ENCODE measurements at places on chromosomes 2 and 18.

DNA sequence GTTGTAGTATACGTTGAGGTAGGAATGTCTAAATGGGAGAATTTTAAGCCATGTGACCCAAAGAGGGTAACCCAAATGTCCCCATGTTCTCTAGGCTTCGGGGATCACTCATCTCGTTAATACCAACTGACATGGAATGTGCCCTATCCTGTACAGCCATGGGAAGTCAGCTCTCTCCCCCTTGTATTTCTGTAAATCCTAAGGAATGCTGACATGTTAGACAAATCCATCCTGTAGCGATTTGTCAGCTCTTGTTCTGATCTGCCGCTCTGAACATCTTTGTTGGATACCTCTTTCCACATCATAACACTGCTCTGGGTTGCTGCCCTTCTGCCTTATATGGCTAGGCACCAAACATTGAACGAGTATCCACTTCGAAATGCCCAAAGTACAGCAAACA, 350.6 kb downstream of the RND3 start:
- DNase-seq: no peak

GRCh38 chr18:26772691-26773090, 92.8 kb downstream of the AQP4 start:
- no peak for DNase-seq

DNA sequence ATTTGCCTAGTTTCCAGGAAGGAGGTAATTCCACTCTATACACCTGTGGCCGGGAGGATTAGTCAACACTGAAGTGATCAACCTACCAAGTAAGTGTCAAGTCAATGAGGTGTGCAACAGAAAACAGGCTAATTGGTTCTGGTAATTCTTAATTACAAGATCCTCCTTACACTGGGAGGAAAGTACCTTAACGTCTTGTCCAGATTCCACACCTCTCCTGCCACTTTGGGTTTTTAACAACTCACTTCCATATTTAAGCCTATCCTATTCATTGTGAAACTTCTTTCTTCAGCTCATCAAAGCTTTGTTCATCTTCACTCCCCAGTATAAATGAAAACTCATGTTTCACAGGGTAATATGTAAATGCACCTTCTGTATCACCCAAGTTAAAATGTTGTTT, 22.0 kb upstream of the MAP4K4 start:
- no peak for DNase-seq

- DNase-seq: no peak
Measured at GRCh38 chr2:157509744-157510143, 65.9 kb upstream of the CYTIP start.

GRCh38 chr2:8310557-8311455, 371.1 kb upstream of the ID2 start:
- no peak for DNase-seq

GRCh38 chr2:7866825-7867224, 815.0 kb upstream of the ID2 start:
- no peak for DNase-seq

- no peak for DNase-seq
Measured at GRCh38 chr2:20664431-20665242, 2.3 kb upstream of the GDF7 start.

DNA sequence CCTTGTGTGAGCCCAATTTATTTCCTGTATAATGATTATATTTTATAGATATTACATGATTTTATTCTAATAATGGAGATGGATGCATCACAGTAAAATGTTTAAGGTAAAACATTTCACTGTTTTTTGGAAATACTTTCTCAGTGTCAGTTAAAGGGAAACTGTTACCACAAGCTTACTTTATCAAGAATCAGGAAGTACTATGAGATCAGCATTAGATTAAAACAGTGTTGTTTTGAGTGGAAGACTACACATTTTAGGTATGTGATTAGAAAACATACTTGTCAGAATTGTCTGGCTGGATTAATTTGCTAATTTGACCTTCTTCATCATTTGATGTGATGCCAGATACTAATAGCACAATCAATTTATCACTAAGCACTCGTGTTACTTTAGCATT, at the start of gene HRH4:
TSS of gene HRH4 (plus strand) at position 250 of the 400 bp plus-strand sequence. CDS start at position 342, 92 bp downstream.
- no peak for DNase-seq

- DNase-seq: no peak
Measured at GRCh38 chr18:50218432-50219197, 23.7 kb upstream of the MYO5B start.

DNA sequence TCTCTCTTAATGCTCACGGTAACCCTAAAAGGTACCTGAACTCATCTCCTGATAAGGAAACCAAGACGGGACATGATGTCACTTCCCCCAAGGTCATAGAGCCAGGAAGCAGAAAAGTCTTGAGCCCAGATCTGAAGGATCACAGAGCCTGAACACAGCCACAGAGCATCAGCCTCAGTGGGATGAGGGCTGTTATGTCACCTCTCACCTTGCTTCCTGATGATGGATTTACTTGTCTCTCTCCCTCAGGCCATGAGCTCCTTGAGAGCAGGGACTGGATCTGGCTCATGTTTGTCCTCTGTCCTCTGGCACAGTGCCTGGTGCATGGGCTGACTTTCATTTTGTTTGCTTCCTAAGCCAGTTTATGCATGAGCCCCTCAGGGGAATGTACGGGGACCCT, 54.2 kb downstream of the SERTAD2 start:
- DNase-seq: no peak

DNA sequence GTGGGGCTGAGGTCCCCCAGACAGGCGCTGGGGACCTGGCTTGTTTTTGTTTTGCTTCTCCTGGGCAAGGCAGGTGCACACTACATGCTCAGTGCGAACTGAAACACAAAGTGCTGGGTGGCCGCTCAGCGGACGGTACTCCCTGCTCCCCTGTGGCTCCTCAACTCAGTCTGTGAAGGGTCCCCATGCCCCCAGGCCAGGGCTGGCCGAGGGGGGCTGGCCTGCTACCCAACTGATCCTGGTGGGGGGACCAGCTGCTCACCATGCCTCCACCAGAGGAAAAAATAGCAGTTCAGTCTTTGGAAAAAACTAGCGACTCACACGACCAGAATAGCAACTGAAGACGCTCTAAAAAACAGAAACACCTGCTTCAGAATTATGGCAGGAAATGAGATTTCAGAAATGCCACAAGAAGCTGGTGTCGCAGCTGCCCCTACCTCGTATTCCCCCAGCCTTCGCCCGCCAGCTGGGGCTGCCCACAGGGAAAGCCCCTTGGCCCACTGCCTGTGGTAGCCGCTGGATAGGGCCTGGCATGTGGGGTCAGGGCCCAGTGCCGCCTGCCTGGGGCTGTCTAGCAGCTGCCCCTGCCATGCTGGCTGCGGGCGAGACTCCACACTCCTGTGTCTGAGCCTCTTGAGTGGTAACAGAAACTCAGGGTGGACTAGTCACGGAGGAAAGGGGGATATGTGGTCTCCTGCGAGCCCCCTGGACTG, 43.7 kb downstream of the MEX3C start:
- DNase-seq: no peak

GRCh38 chr2:16151281-16151570, 210.9 kb downstream of the MYCN start:
- peak; percentile 16 for DNase-seq

DNA sequence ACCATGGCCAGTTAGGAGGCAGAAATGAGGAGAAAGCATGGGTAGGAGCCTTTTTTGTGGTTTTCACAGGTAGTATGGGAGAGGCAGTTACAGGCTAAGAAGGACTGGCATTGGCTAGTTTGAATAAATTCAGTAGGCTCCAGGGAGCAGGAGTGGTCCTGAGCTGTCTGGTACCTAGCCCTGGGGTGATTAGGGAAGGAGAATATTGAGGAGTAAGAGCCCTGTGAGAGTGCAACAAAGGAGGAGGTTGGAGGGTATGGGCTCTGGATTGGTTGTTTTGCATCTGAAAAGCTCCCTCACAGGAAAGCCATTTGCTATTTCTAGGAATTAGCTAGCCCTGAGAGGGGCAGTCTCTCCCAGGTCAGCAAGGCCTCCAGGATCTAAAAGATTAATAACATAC, 13.3 kb upstream of the TCF7L1 start:
- DNase-seq: peak; percentile 50

- no peak for DNase-seq
Measured at GRCh38 chr18:11887328-11888128, 20.6 kb downstream of the MPPE1 start.

DNA sequence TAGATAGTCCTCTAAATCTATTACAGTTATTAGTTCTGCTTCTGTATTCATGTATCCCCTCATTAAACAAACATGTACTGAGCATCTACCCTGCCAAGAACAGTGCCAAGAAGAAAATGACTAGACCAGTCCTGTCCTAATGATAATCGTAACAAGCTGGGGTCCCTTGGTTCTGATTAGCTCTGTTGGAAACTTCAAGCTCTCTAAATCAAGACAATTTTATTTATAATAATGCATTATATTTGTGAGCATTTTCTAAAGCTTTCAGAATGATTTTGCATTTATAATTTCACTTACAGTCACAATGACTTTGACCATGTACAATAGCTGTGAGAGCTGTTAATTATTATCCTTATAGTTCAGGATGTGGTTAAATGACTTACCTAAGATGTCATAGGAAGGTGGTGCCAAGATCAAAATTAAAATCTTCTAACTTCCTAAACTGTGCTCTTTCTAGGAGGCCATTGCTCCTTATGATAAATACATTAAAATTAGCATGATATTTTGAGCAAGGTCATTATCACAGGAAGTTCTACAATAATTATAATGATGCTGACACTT, 336.5 kb upstream of the SLC39A10 start:
- no peak for DNase-seq

DNA sequence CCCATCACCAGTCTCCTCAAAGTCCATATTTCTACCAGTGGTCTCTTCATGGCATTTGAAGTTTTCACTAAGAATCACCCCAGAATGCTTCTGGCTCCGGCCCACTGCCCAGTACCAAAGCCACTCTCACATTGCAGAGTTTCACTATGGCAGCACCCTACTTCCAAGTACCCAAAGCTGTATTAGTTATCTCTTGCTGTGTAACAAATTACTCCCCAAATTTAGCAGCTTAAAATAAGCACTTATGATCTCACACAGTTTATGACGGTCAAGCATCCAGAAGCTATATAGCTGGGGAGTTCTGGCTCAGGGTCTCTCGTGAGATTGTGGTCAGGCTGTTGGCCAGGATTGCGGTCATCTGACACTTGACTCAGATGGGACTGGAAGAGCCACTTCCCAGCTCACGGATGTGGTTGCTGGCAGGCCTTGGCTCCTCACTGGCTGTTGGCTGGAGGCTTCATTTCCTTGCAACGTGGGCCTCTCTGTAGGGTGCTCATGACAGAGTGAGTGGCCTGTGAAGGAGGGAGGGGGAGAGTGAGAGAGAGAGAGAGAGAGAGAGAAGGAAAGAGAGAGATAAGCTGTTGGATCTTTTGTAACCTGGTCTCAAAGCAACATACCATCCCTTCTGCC, 189.5 kb downstream of the CTIF start:
- DNase-seq: no peak

GRCh38 chr2:152134488-152135280, 35.8 kb upstream of the CACNB4 start:
- no peak for DNase-seq

- DNase-seq: peak; percentile 83
Measured at GRCh38 chr2:1742681-1743395, 1.5 kb downstream of the PXDN start.

DNA sequence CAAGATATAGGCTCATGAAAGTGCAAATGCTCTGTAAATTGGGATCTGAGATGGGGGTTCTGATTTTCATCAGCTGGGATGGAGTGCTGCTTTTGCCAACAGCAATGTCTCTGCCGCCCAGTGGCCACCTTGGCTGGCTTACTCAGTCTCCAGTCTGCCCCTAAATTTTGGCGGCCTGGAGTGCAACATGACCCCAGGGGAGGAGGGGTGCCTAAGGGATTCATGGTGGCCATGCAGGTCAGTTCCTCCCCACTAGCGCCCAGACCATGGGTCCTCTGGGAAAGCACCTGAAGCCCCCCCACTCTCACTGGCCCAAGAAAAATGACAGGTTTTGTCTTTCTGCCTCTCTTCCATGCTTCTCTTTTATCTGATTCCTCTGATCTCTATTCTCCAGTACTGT, 45.0 kb downstream of the SLC4A3 start:
- no peak for DNase-seq

GRCh38 chr2:237624565-237624964, 2.8 kb upstream of the LRRFIP1 start:
- no peak for DNase-seq

DNA sequence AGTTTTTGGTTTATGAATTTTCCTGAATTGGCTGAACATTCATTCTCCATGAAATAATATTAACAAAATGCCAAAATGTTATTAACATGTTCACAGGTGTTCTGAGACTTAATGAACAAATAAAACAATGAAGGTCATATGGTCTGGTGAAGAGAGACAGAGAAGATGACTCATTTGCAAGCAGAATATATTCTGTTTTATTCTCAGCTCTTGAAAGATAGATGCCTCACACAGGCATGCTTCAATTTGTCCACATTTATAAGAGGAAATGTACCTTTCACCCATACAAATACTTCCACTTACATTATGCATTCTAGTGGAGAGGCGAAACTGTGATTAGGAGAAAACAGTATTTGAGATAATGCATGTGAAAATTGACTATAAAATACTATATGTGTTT, 75.4 kb upstream of the PGAP1 start:
- DNase-seq: no peak

DNA sequence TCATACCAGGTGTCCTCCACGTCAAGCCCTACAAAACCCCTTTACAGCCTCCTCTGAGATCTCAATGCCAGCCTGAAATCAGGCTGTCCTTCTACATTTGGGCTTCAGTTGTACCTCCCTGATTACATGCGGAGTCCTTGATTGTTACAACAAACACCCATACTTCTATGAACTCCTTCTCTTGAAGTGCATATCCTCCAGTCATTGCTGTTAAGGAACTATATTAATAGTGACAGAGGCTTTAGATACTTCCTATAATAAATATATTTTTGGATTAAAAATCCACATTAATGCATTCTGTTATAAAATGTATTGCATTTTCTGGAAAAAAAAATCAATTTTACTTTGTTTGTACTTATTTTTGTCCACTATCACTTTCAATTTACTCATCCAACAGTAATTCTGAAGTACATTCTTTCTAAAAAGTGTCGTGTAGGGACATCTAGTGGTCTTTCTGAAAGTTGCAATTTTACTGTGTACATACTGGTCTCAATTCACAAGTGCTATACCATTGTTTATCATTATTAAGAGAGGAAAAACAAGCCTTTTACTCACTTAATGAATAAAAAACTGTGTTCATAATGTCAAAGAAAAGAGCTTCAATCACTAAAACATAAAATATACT, 316.4 kb downstream of the DSEL start:
- DNase-seq: no peak

- no peak for DNase-seq
Measured at GRCh38 chr2:203533676-203534591, 1.2 kb downstream of the RAPH1 start.

DNA sequence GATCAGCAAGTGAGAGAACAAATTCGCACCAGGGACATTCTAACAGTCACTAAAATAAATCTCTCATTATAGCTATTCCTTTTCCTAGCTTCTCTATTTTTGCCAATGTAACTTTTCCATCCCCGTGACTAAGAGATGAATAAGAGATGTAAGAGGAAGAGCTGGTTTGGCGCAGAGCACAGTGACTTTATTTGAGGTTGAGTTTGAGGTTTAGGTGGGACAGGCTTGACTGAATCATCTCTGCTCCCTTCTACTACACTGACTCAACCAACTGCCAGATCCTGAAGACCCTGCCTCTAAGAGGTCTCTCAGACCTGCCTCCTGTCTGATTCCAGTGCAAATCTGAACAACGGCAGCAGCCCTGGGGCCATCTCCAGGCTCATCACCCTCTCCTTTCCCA, 28.0 kb downstream of the RFX8 start:
- no peak for DNase-seq

- no peak for DNase-seq
Measured at GRCh38 chr2:165796819-165797530, 2.9 kb upstream of the GALNT3 start.

GRCh38 chr2:126029316-126029715, 626.6 kb upstream of the GYPC start:
- DNase-seq: no peak

- no peak for DNase-seq
Measured at GRCh38 chr2:134621939-134622705, 96.7 kb downstream of the TMEM163 start.

Data from ecto neural progenitor cell (in vitro differentiated cells).